ENCODE measurements at places on chromosomes 3 and 15. TPM values are rescaled to one million over a fixed set of nuclear protein-coding genes. Genes with fewer than 3 reads are reported as not detected.
A peak's percentile ranks its signal among the peaks of the same experiment; 100 is the strongest.

DNA sequence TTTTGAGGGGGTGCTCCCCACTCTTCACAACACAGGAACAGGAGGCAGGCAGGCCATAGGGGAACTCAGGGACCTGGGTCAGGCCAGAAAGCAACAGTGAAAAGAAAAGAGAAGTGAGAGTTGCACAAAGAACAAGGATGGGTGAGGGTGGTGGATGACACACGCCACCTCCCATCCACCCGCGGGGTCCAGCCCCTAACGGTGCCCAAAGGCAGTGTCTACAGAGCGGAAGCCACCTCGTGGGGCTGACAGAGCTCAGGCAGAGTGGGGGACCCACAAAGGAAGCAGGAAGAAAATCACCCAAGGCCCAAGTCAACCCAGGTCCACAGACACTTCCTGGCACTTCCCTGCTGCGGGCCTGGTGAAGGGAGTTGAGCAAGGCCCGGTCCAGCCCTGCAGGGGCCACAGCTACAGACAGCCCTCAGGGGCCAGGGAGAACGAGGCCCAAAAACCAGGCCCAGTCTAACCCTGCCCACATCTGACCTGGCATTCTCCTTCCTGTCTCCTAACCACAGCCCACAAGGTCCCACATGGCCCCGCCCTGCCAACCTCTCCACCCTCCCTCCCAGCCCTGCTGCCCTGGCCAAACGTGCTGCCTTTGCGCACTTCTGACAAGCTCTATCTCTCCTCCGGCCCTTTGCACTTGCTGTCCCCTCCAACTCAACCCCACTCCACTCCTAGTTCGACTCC lies 5.9 kb downstream of the NUP210 start:
- peak overlapping the region; percentile 97 for H3K27ac ChIP-seq
- peak; percentile 88 for DNase-seq
- H3K4me3 ChIP-seq = peak overlapping the region; percentile 70

DNA sequence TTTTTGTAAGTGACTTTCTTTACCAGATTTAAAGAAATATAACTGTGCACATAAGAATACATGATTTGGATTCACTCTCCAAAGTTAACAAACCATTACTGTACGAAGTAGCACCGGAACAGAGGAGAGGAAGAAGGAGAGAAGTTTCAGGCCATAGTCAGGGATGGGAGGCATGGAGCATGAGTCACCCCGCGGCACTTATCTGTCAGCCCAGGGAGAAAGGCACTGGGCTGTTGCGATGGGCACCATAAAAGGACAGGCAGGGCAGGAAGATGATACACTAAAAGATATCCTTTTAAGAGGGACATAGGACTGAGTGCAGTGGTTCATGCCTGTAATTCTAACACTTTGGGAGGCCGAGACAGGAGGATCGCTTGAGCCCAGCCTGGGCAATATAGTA lies 37.0 kb downstream of the TTC23 start:
- H3K36me3 ChIP-seq = no peaks in the 10 kb centered on the region
- H3K27ac ChIP-seq = no peak overlapping the region
- DNase-seq = no peak
- no peaks in the 10 kb centered on the region for H3K27me3 ChIP-seq
- no peaks in the 10 kb centered on the region for H3K4me1 ChIP-seq
- H3K4me3 ChIP-seq = no peak overlapping the region

DNA sequence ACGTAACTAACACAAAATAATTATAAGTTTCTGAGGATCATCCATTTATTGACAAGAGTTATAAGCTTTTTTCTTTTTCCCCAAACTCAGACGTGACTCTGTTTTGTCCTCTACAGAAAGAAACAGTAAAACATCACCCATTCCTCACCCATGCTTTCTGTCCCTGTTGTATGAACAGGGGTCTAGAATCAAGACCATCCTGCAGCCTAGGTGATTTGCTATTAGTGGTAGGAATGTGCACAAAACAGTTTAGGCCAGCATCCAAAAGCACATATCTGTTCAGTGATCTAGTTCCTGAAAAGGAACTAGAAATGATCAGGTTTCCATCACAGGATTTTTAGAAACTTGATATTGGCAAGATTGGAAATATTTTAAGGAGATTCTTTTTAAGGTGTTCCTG lies 527.6 kb downstream of the SOX2 start:
- H3K27ac ChIP-seq = no peak overlapping the region
- H3K36me3 ChIP-seq = no peaks in the 10 kb centered on the region
- no peak for DNase-seq
- H3K27me3 ChIP-seq = no peaks in the 10 kb centered on the region
- H3K4me3 ChIP-seq = no peak overlapping the region

GRCh38 chr15:40569129-40569953 lies at the start of gene RPUSD2:
RPUSD2 (plus strand) TSS chr15:40569299; CDS start chr15:40569338, 39 bp downstream.
- H3K36me3 ChIP-seq = peaks cover 11% of the 10 kb centered on the region
- H3K27me3 ChIP-seq = peaks cover 3% of the 10 kb centered on the region
- peak within 1 kb of the TSS; percentile 93 for H3K27ac ChIP-seq
- peaks cover 49% of the 10 kb centered on the region for H3K4me1 ChIP-seq

DNA sequence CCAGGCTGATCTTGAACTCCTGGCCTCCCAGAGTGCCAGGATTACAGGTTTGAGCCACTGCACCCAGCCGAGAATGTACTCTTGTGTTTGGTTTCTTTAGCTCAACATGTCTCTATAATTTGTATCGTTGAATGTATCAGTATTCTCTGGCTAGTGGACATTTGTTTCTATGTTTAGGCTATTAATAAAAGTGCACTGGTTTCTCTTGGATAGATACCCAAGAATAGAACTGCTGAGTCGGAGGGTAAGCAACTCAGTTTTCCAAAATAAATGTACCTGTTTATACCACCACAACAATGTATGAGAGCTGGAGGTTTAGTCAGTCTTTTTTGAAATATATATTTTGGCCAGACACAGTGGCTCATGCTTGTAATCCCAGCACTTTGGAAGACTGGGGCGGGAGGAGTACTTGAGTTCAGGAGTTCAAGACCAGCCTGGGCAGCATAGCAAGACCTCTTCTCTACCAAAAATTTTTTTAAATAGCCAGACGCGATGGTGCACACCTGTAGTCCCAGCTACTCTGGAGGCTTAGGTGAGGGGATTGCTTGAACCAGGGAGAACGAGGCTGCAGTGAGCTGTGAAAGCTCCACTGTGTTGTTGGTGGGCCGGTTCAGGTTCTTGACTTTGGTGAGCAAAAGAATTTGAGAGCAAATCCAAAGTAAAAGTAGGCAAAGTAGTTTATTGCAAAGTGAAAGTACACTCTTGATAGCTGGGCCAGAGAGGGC lies 7.7 kb upstream of the IVD start:
- H3K4me3 ChIP-seq = no peak overlapping the region
- H3K4me1 ChIP-seq = peaks cover 31% of the 10 kb centered on the region
- no peak for DNase-seq

DNA sequence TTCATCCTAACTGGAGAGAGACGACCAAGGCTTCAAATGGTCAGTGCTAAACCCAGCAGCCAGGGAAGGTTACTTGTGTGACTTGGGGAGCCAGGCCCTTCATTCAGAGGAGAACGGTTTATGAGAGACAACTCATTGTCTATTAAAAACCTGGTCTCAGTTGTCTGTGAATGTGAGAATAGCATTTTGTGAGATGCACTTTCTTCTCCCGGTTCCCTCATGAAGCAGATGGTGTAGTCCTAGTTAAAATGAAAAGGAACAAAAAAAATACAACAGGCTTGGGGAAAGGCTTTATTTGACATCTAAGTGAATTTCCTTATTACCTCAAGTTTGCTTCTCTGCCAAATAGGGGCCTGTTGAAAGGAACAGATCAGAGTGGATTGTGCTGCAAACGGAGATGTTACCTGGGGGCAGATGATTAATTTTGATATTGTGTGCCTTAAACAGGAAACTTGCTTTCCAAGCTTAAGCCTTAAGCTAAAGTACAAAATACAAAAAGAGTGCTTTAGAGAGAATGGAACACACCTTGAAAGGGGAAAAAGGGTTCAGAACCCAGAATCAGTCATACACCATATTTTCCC lies 202.7 kb upstream of the BHLHE40 start:
- no peak overlapping the region for H3K4me3 ChIP-seq
- DNase-seq = no peak
- peak overlapping the region; percentile 83 for H3K27ac ChIP-seq
- H3K4me1 ChIP-seq = peaks cover 82% of the 10 kb centered on the region

- H3K36me3 ChIP-seq = no peaks in the 10 kb centered on the region
- no peak overlapping the region for H3K27ac ChIP-seq
- H3K4me3 ChIP-seq = no peak overlapping the region
Measured at GRCh38 chr15:57671636-57672035, 34.9 kb upstream of the POLR2M start.

DNA sequence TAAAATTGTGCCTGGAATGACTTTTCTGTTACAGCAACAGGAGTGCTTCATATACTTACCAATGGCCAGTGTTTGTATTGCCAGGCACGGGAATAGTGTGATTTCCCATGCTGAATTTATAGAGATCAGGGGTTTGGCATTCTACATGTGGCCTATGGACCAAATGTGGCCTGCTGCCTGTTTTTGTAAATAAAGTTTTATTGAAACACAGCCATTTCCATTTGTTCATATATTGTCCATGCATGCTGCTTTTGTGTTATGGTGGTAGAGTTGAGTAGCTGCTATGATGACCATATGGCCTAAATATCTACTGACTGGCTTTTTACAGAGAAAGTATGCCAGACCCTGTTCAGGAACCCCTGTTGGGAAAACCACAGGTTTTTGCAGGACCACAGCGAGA lies 55.6 kb downstream of the SLCO3A1 start:
- peaks cover 5% of the 10 kb centered on the region for H3K4me1 ChIP-seq
- H3K4me3 ChIP-seq = no peak overlapping the region
- no peak overlapping the region for H3K27ac ChIP-seq
- H3K27me3 ChIP-seq = no peaks in the 10 kb centered on the region
- no peaks in the 10 kb centered on the region for H3K36me3 ChIP-seq

- H3K27ac ChIP-seq = no peak overlapping the region
- H3K27me3 ChIP-seq = no peaks in the 10 kb centered on the region
- H3K4me3 ChIP-seq = no peak overlapping the region
- DNase-seq = no peak
- no peaks in the 10 kb centered on the region for H3K36me3 ChIP-seq
Measured at GRCh38 chr3:173191611-173192010, 50.6 kb upstream of the SPATA16 start.

- H3K36me3 ChIP-seq = peaks cover 17% of the 10 kb centered on the region
- no peak overlapping the region for H3K27ac ChIP-seq
- H3K4me3 ChIP-seq = no peak overlapping the region
- H3K4me1 ChIP-seq = peaks cover 14% of the 10 kb centered on the region
Measured at GRCh38 chr3:45148921-45149320, 2.7 kb upstream of the CDCP1 start.

GRCh38 chr3:141375381-141376301 lies 7.3 kb downstream of the ZBTB38 start:
- H3K4me1 ChIP-seq = peaks cover 72% of the 10 kb centered on the region
- no peaks in the 10 kb centered on the region for H3K27me3 ChIP-seq
- H3K27ac ChIP-seq = peak overlapping the region; percentile 74
- peaks cover 31% of the 10 kb centered on the region for H3K36me3 ChIP-seq
- H3K4me3 ChIP-seq = no peak overlapping the region
- DNase-seq = no peak

DNA sequence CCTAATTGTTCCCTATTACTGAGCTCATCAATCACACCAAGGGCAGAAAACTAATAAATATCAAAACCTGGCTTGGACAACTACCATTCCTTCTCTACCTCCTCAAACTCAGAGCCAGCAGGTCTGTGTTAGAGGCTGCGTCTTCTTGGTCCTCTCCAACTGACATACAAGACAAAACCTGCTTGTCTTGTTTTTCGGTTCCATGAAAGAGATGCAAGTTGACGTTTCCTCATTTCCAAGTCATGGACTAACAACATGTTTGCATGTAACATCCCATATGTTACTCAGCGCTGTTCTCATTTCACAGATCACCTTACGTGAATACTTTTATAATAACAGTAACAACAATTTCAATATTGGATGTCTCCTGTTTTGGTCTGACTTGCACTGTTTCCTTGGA lies 110.9 kb downstream of the LMLN start:
- peaks cover 16% of the 10 kb centered on the region for H3K4me1 ChIP-seq
- peaks cover 15% of the 10 kb centered on the region for H3K27me3 ChIP-seq
- no peak overlapping the region for H3K27ac ChIP-seq
- DNase-seq = no peak
- H3K4me3 ChIP-seq = no peak overlapping the region

DNA sequence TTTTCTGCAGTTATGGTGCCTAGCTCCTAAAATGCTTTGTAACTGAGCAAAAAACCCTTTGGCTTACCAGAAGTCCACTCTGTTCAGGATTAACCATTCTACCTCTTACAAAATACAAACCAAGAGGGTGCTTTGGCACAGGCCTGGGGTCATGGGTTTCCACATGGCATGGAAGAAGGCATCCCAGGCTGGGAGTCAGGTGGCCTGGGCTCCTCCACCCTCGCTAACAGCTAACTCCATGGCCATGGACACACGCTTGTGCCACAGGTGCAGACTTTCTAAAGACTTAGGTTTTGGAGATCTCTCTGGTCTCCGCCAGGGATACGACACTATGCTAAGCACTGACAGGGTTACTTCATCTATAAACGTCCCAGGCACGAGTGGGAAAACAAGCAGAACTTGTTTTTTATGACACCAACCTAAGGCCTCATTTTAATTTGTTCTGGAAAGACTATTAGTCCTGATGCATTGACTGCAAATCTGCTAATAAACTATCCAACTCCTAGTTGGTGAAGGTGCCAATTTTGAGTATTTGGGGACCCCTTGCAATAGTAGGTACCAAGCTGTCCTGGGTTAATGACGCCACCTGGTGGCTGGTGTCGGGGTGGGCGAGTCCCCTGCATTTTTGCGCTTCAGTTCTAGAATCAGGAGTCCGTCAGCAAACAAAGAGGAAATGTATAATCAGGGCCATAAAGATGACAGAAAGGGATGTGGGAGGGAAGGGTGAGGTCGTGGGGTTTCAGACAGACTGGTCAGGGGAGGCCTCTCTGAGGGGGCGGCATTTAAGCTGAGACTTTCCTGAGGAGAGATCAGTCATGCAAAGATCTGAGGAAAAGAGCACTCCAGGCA lies 10.3 kb upstream of the ALDH1A3 start:
- no peak overlapping the region for H3K4me3 ChIP-seq
- H3K36me3 ChIP-seq = no peaks in the 10 kb centered on the region
- H3K27ac ChIP-seq = no peak overlapping the region

DNA sequence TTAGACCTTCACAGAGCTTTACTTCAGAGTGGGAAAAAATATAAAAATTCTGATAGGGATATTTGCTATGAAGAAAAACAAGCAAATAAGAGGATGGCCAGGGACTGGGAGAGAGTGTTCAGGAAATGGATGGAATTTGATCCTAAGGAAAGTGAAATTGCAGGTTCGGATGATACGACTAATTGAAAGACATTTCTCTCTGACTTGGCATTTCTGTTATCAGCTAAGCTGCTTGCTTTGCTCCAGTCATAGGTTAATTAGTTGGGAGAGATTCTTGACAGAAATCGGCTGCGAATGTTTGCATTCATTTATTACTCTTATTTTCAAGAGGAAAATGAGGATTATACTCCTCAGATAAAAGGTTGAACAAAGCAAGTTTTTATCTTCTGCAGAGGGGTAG lies 808.7 kb upstream of the NECTIN3 start:
- no peak overlapping the region for H3K27ac ChIP-seq
- no peaks in the 10 kb centered on the region for H3K36me3 ChIP-seq
- H3K4me1 ChIP-seq = no peaks in the 10 kb centered on the region

GRCh38 chr3:149575961-149576564 lies 81.8 kb downstream of the WWTR1 start:
- H3K36me3 ChIP-seq = no peaks in the 10 kb centered on the region
- DNase-seq = no peak
- H3K4me1 ChIP-seq = peaks cover 54% of the 10 kb centered on the region
- H3K27ac ChIP-seq = no peak overlapping the region
- peaks cover 2% of the 10 kb centered on the region for H3K27me3 ChIP-seq

- no peaks in the 10 kb centered on the region for H3K27me3 ChIP-seq
- peaks cover 16% of the 10 kb centered on the region for H3K4me1 ChIP-seq
- peaks cover 3% of the 10 kb centered on the region for H3K36me3 ChIP-seq
- H3K27ac ChIP-seq = no peak overlapping the region
- no peak for DNase-seq
Measured at GRCh38 chr3:15520185-15520584, 1.3 kb downstream of the COLQ start.

Gene GOLGA8S
- 0.33 TPM for total RNA-seq

Gene A4GNT
- total RNA-seq = not detected

Gene SLC27A2
- 29.5 TPM for total RNA-seq

Measured in activated CD4-positive, alpha-beta memory T cell treated with anti-CD3 and anti-CD28 coated beads, Interleukin-2, amount 10 ng/mL, durations not matched to agents 7 days and 5 days (primary cell).